Hair follicle dermal papilla cell (primary cell): ENCODE measurements at places on chromosomes 6 and 20. TPM values are rescaled to one million over a fixed set of nuclear protein-coding genes. Genes with fewer than 3 reads are reported as not detected.

The THEMIS gene
- 0.16 and 0.49 TPM in 2 replicates for total RNA-seq

The SNAP25 gene
- 0.32 and 0.73 TPM in 2 replicates for total RNA-seq

The CRIP3 gene
- total RNA-seq = not detected in 2 replicates

The FAM83B gene
- 0.16 TPM in 1 of 2 replicates, not detected in the other for total RNA-seq

The GNL1 gene
- total RNA-seq = 48.4 and 59.3 TPM in 2 replicates

The FERMT1 gene
- 3.8 and 3.9 TPM in 2 replicates for total RNA-seq

The PHACTR3 gene
- total RNA-seq = 5.2 and 9.4 TPM in 2 replicates

The TREM1 gene
- not detected in 2 replicates for total RNA-seq

The POM121L2 gene
- total RNA-seq = not detected in 2 replicates

The IL20RA gene
- total RNA-seq = 0.49 TPM in 2 replicates

The AKIRIN2 gene
- 23.3 and 24.3 TPM in 2 replicates for total RNA-seq

The RBM38 gene
- 7.2 and 7.3 TPM in 2 replicates for total RNA-seq

The NRN1 gene
- 117 and 120 TPM in 2 replicates for total RNA-seq

The APCDD1L gene
- 9.8 and 12.2 TPM in 2 replicates for total RNA-seq

The ELOVL4 gene
- total RNA-seq = 5.7 and 7.6 TPM in 2 replicates

The AGPAT1 gene
- 28.1 and 37.0 TPM in 2 replicates for total RNA-seq

The PDE10A gene
- total RNA-seq = 0.24 and 0.97 TPM in 2 replicates

The BFSP1 gene
- 1.5 and 2.3 TPM in 2 replicates for total RNA-seq

The KHDC1L gene
- 1.1 TPM in 1 of 2 replicates, not detected in the other for total RNA-seq

The ASIP gene
- 0.32 TPM in 1 of 2 replicates, not detected in the other for total RNA-seq

The HLA-G gene
- not detected in 2 replicates for total RNA-seq

The ZNF165 gene
- total RNA-seq = 0.32 and 0.49 TPM in 2 replicates

The BPI gene
- not detected in 2 replicates for total RNA-seq

The TRAPPC3L gene
- 0.49 TPM in 1 of 2 replicates, not detected in the other for total RNA-seq

The MEP1A gene
- not detected in 2 replicates for total RNA-seq

The BTN1A1 gene
- not detected in 2 replicates for total RNA-seq

The MAN1A1 gene
- total RNA-seq = 89.9 and 98.3 TPM in 2 replicates

The MICB gene
- 12.9 and 15.9 TPM in 2 replicates for total RNA-seq

The KIF13A gene
- total RNA-seq = 86.8 and 114 TPM in 2 replicates

The WFDC5 gene
- not detected in 2 replicates for total RNA-seq

The SLC17A1 gene
- total RNA-seq = not detected in 2 replicates
